ENCODE measurements at places on chromosomes 3 and 15. TPM values are rescaled to one million over a fixed set of nuclear protein-coding genes. Genes with fewer than 3 reads are reported as not detected.

Gene PLA2G4E
- not detected for total RNA-seq

Gene PSTPIP1
- total RNA-seq: not detected

Gene RIOX2
- total RNA-seq: 27.5 TPM

Gene ZBTB47
- 6.3 TPM for total RNA-seq

Gene CAND2
- 0.40 TPM for total RNA-seq

Gene SPINK8
- not detected for total RNA-seq

Gene FBXL22
- total RNA-seq: 0.19 TPM

Gene TLR9
- not detected for total RNA-seq

Gene SERPINI2
- total RNA-seq: not detected

Gene SLC51B
- 12.4 TPM for total RNA-seq

Gene SMCO1
- not detected for total RNA-seq

Gene ANKRD63
- total RNA-seq: not detected
